Right kidney (tissue), 9 donors: ENCODE measurements at places on chromosomes 13 and 19.

GRCh38 chr19:34033880-34034279 is 138.4 kb upstream of the LSM14A start:
- no peak for DNase-seq

- DNase-seq, result no peak
These were observed 20.1 kb downstream of the ZNF763 start for GRCh38 chr19:11984986-11985385.

GRCh38 chr19:14477418-14478112 is 2.4 kb upstream of the PTGER1 start:
- peak; percentile 66 for DNase-seq

GRCh38 chr19:3025549-3025886 is 3.6 kb downstream of the TLE2 start:
- no peak for DNase-seq

GRCh38 chr13:76884186-76884906 is 1.9 kb downstream of the KCTD12 start:
- DNase-seq, result peak; percentile 29

GRCh38 chr13:76036176-76036575 is 400.0 kb downstream of the LMO7 start:
- DNase-seq, result no peak

GRCh38 chr13:35694549-35695447 is 218.3 kb upstream of the MAB21L1 start:
- DNase-seq, result no peak

- DNase-seq, result no peak
These were observed 18.2 kb upstream of the AMER2 start for GRCh38 chr13:25190256-25190655.

- DNase-seq, result no peak
These were observed 7.2 kb upstream of the ZNF611 start for GRCh38 chr19:52741951-52742485.

DNA sequence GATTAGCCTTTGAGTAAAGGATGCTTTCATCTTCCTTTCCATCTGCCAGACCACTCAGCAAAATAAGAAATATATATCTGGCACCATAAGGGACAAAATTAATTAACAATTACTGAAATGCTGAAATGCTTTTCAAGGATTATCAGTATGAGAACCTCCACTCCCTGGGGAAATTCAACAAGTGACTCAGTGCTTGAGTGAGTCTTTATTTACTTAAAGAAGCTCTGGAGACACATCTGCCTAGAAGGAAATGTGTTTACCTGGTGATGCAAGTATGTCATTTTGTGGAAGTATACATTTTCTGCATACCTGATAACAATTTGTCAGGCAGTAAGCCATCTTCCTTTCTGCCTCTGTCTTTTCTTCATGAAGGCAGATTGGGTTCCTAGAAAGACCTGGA is 23.4 kb downstream of the ZNF560 start:
- DNase-seq, result no peak

- DNase-seq, result no peak
These were observed 109.5 kb upstream of the WASF3 start for GRCh38 chr13:26448032-26448431.

DNA sequence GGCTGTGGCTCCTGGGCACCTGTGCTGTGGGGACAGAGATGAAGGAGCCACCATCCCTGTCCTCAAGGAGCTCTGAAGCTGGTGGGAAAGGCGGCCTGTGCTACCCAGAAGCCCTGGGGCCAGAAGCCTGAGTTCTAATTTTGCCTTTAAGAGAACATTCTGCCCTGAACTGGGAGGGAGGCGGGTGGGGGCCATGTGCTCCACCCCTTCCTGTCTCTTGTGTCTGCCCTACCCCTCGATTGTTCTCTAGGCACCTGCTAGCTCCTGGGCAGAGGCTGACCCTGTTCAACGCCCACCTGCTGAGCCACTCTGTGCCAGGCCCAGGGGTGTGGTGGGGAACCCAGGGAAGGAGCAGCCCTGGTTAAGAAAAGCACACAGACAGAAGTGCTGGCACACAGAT is 5.9 kb downstream of the TRAPPC6A start:
- DNase-seq, result no peak

DNA sequence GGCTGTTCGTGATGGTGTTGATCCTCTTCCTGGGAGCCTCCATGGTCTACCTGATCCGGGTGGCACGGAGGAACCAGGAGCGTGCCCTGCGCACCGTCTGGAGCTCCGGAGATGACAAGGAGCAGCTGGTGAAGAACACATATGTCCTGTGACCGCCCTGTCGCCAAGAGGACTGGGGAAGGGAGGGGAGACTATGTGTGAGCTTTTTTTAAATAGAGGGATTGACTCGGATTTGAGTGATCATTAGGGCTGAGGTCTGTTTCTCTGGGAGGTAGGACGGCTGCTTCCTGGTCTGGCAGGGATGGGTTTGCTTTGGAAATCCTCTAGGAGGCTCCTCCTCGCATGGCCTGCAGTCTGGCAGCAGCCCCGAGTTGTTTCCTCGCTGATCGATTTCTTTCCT is 12.2 kb upstream of the C19orf33 start:
- DNase-seq, result no peak

DNA sequence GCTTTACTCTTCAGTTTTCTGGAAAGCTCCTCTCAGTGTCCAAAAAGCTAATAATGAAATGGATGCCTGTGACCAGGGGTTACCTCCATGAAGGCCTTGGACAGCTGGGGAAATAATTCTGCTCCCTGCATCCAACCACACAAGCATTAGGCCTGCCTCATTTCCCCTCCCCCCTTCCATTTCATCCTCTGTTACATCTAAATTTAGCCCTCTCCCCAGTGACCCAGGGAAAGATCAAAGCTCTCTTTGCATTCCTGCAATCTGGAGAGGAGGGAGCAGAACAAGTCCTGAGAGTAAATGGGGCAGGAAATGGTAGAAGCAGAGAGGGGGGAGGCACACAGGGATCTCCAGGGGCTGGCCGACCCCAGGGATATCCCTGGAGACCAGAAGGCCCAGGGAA is 452.7 kb downstream of the TSHZ3 start:
- DNase-seq, result peak; percentile 50

- DNase-seq, result peak; percentile 12
These were observed 57.7 kb downstream of the ING1 start for GRCh38 chr13:110771194-110771593.

GRCh38 chr13:48448959-48449614 is 36.2 kb upstream of the LPAR6 start:
- no peak for DNase-seq

DNA sequence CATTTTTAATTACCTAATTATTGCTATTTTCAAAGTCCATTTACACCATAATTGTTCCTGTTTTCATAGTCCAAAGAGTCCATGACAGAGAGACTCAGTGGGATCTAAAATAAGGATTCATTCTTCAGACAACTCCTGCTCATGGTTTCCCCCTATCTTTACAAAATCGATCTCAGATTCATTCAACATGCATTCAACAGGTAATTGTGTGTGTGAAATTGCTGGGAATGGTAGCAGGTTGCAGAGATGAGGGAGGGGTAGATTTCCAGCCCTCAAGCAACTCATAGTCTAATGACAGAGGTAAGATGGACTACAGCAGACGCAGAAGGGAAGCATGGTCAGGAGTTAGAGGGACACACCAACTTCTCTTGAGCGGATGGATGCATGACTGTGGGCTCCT is 138.1 kb downstream of the TSHZ3 start:
- DNase-seq, result no peak

DNA sequence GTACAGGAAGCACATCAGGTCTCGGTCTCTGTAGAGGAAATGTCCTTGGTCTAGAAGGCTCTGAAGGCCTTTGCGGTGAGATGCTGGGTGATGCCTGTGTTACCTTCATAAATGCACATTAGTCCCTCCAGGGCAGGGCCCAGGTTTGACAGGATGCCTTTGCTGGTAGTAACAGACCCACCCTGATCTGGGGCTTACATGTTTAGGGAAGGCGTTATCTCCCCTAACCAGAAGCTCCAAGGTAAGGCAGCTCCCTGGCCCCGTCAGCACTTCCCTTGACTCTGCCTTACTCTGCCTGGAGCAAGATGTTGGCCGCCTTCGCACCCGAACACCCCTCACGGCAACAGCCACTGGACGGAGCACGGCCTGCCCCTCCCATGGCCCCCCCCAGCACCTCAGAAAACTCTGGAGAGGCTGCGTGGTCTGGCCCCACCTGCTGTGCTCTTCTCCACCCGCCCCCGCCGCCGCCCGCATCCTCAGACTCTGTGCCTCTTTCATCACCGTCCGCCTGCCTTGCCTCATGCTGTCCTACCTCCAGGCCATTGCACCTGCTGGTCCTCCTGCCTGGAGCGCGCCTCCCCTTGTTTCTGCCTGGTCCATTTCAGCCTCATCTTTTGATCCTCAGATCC is 9.1 kb downstream of the AP2A1 start:
- no peak for DNase-seq

DNA sequence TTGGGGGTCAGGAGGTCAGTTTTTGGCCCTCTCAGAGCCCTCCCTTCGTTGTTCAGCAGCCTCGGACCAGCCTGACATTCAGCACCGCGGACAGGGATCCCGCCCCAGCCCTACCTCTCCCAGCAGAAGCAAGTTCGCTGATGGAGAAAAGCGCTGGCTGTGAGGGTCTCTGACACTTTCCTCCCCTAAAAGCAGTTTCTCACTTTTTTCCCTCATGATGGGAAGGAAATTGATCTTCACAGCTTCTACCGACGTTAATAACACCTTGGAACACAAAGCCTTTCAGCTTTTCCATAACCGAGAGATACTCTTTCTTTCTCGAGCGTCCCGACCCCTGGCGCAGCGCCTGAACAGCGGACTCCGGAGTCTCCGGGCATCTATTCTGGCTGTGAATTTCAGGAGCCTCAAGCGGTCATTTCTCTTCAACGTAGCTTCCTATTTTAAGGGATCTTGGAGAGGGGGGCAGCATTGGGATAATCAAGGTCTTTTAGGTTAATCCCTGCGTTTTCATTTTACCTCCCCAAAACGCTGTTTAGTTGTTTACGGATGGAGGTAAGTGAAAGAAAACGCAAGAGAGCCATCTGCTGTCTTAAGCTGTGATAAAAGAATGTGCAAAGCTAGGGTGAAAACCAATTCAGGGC is 467.2 kb downstream of the ITGBL1 start:
- peak; percentile 68 for DNase-seq

DNA sequence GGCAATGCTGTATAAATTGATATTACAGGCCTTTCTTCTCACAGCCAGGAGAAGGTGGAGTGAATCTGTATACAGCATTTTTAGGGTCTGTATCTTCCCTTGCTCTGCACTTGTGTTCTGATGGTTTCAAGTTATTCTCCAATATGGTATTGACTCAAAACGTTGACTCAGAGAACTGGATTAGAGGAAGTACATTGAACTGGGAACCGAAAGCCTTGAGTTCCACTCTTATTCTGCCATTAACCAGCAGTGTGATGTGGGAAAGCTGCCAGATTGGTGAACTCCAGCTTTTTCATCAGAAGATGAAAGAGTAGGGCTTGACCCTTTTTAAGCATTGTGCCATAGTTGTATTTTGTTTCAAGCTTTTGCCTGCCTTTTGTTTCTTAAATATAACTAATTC is 167.7 kb downstream of the SPRY2 start:
- DNase-seq, result no peak

GRCh38 chr19:6172074-6172863 is 36.8 kb downstream of the ACSBG2 start:
- DNase-seq, result no peak

GRCh38 chr19:47432091-47432490 is 12.8 kb upstream of the MEIS3 start:
- DNase-seq, result no peak

GRCh38 chr13:45882626-45883025 is 31.1 kb upstream of the SIAH3 start:
- DNase-seq, result no peak

DNA sequence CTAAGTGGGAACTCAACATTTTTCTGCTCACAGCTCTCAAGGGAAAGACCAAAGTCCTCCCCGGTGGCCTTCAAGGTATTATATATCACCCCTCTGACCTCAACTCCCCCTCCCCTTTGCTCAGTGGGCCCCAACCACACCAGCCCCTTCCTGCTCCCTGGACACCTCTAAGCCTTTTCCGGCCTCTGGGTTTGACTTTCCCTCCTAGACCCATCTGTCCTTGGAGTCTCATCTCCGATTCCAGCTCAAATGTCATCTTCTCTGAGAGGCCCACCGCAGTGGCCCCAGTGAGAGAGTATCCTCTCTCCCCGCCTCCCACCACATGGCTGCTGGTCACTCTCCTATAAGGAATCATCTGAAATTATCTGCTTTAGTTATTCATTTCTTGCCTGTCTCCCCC is 941 bp upstream of the UHRF1 start:
- no peak for DNase-seq

GRCh38 chr13:91630946-91631345 is 232.5 kb downstream of the GPC5 start:
- DNase-seq, result no peak
